G401 (cell line): ENCODE measurements at places on chromosomes 13 and 19. TPM values are rescaled to one million over a fixed set of nuclear protein-coding genes. Genes with fewer than 3 reads are reported as not detected.

ZNF429 gene
- total RNA-seq: 11.8 and 27.3 TPM in 2 replicates

POU2F2 gene
- total RNA-seq: not detected in 2 replicates

DNA sequence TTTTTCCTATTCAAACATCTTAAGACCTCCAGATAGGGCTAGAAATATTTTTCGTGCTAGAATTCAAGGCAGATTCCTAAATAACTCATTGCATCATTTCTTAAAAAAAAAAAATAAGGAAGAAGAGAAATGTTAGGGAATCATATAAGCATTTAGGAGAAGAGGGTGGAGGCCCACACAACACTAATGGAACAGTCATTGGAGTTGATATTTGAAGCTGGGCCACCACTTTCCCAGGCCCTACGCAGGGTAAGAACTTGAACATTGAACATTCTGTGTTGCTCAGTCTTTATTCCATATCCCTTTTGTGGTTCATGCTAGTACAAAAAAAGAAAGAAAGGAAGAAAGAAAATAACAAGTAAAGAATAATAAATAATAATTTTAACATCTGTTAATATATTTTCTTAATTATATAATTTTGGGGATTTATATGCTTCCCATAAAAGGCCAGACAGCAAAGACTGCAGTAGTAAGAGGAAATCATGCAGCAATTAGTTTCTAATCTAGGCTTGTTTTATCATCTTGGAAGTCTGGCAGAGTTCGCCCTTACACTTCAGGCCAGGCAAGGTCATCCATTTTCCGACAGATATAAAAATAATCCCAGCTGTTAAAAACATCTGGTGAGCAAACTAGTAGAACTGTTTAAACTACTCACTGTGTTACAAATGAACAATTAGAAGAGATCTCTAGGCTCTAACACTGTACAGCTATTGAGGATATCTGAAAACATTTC, 127.7 kb downstream of the FRY start:
- DNase-seq: no peak

GRCh38 chr13:32960626-32961025, 55.6 kb upstream of the KL start:
- DNase-seq: no peak

- no peak for DNase-seq
These were observed 8.7 kb downstream of the NCLN start for GRCh38 chr19:3194106-3195087.

GRCh38 chr13:66840621-66841020, 389.5 kb downstream of the PCDH9 start:
- no peak for DNase-seq
